Stimulated activated CD4-positive, alpha-beta T cell treated with anti-CD3 and anti-CD28 coated beads, Interleukin-4, amount 100 ng/mL, for 1 hour (primary cell): ENCODE measurements at places on chromosomes 5 and 9.
A peak's percentile ranks its signal among the peaks of the same experiment; 100 is the strongest.

- DNase-seq: no peak
Observed at GRCh38 chr5:169011009-169011408, 289.9 kb downstream of the SLIT3 start.

GRCh38 chr5:146788898-146789297, 89.7 kb downstream of the PPP2R2B start:
- DNase-seq: no peak

GRCh38 chr5:92850886-92851285, 730.1 kb downstream of the NR2F1-AS1 start:
- DNase-seq: no peak

- no peak for DNase-seq
Observed at GRCh38 chr5:66849803-66850202, 253.6 kb downstream of the MAST4 start.

DNA sequence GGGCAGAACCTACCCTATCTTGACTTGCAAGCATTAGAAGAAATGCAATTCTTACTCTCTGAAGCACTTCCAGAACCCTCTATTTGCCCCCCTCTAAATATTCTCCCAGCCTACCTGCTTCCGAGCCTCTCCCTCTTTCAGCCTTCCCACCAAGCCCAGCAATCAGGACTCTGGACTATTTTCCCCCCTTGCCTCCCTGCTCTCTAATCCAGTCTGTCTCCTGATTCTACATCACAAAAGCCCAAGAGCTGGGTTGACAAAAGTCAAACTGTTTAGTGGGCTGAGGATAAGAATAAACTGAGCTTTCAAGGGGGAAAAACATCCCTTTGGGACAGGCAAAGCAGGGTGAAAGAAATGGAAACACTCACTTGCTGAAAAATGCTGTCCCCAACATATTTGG, 123.2 kb upstream of the KIF2A start:
- no peak for DNase-seq

DNA sequence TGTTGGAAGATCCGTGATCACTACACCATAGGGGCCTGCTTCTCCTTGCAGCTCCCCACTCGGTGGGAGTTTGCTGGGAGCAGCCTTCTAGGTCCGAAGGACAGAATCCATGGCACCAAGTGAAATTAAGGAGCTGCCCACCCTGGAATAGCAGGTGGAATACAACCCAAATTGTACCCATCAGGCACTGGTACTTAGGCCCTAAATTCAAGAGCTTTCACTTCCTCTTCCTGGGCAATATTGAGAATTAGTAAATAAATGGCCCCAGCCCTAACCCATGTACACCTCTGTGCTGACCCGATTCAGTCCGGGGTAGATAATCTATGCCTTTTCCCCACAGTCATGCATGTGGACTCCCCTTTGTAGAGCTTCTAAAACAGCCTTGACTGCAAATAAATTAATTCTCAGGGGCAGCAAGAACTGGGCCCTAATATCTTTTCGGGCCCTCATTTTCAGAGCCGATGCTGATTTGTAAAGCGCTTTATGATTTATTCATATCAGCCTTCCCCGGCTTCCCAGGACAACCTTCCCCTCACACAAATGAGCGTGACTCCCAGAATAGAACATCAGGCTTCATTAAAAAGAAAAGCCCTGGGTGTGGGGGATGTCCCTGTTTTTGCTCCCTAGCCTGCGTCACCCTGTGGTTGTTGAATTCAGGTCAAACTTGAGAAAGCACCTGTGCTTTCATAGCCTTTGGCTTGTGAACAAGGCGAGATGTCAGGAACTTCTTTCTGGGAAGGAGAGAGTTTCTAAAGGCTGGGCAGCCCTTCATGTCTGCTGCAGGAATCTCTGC, 126.1 kb upstream of the TBC1D2 start:
- DNase-seq: no peak

DNA sequence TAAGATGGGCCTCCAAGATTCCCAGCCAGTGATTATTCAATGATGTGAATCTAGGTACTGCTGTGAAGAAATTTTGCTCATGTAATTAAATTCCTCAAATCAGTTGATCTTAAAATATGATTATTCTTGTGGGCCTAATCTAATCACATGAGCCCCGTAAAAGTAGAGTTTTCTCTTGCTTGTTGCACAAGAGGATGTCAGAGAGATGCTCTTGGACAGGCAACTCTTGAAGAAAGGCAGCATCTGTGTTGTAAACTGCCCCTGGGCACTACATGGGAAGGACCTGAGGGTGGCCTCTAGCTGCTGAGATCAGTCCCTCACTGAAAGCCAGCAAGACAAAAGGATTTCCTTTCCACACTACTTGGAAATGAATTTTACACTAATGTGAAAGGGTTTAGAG, 132.9 kb downstream of the TRPM3 start:
- no peak for DNase-seq

GRCh38 chr9:73294336-73294735, 142.7 kb downstream of the ANXA1 start:
- DNase-seq: no peak

- DNase-seq: no peak
Observed at GRCh38 chr5:176796411-176796810, 13.9 kb upstream of the UNC5A start.

DNA sequence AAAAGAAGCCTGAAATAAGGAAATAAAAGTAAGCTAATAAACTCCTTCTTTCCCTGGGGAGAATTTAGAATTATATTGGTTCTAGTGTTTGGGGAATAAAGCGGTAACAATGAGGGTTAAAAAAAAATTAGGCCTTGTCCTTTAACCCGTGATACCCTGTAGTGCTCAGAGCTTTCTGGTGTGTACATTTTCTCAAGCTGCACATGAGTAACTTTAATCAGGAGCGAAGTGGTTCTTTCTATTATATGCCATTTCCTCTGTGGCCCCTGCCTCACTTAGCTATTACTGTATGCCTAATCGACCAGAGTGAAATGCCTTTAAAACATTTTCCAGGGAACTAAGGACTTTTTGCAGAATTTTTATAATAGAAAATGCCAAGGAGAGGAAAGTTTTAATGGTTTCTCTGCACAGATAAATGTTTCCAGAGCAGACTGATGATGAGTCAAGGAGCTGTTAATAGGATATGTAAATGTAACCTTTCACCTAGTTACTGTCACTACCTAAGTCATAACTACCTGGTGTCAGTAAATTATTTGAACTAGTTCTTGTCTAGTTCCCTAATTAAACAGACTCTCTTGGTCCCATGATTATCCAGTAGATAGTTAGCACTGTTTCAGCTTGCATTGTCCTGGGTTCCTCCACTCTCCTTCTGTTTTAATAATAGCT, 7.6 kb downstream of the PAM start:
- DNase-seq: no peak

GRCh38 chr5:43041669-43042175, 1.6 kb upstream of the ANXA2R start:
- DNase-seq: peak; percentile 68

DNA sequence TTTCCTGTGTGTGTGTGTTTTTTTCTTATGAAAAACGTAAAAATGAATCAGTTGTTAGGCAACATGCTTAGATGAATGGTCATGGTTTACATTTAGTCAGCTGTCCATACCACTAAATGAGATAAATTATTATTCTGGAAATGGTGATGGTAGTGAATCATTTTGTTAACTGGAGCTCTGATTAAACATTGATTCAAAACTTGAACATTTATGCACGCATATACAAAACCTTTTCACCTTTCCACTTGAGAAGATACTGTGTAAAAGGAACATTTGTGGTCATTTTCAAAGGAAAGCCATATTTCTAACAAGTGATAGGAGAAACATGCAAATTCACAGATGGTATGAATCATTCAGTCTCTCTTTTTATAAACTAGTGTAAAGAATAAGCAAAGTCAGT, 162.0 kb downstream of the SLC25A46 start:
- DNase-seq: no peak

- no peak for DNase-seq
Observed at GRCh38 chr5:87116825-87117512, 150.7 kb upstream of the RASA1 start.

GRCh38 chr5:55544341-55544740, 9.6 kb upstream of the PLPP1 start:
- no peak for DNase-seq

GRCh38 chr5:174694611-174695010, 29.8 kb upstream of the MSX2 start:
- no peak for DNase-seq

DNA sequence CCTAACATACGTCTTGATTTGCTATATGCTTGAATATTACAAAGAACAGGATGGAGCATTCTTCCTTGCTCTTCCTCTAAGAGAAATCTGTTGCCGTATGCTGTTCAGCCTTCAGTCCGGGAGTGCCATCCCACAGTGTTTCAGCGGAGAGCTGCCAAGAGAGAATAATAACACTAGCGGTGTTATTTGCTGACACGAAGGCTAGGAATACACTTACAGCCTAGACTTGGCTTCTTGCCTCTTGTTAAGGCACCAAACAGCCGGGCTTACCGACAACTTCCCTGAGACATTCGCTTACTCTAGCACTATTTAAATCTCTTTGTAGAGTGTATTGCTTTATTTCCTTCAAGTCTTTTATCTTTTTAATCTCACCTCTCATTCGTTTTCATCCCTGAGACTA, 31.4 kb downstream of the KCTD16 start:
- DNase-seq: no peak
